CD4-positive, alpha-beta T cell treated with Interleukin-6 at 100 ng/mL for 8 hours (primary cell): ENCODE measurements at places on chromosomes 1 and 21.

GRCh38 chr1:232462213-232462612, 167.7 kb downstream of the SIPA1L2 start:
- no peak for DNase-seq

DNA sequence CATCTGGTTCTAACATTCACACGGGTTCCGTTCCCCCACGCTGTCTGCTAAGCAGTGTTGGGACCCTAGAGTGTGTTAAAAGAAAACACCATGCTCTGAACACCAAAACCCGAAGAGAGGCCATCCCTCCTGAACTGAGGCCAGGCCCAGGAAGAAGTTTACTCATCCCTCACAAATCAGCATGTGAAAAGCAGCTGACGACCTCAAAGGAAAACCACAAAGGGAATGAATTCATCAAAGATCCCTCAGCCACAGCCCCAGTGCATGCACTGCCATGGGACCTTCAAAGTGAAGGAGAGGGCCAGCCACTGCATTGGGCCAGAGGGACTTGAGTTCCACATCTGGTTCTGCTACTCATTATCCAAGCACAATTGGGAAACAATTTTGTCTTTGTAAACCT, 7.0 kb upstream of the PSEN2 start:
- DNase-seq: no peak

GRCh38 chr1:177311586-177311985, 140.8 kb downstream of the BRINP2 start:
- no peak for DNase-seq

DNA sequence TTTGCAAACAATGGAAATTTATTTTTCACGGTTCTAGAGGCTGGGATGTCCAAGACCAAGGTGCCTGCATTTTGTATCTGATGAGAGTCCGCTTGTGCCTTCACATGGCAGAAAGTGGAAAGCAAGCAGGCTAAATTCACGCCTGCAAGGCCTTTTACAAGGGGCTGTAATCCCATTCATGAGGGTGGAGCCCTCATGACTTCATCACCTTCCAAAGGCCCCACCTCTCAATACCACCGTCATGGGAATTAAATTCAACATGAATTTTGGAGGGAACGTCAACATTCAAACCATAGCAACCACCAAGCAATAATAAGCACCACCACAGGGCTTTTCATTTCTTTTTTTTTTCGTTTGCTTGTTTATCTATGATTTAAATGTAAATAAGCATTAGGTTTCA, 115.3 kb downstream of the C1orf21 start:
- DNase-seq: no peak

DNA sequence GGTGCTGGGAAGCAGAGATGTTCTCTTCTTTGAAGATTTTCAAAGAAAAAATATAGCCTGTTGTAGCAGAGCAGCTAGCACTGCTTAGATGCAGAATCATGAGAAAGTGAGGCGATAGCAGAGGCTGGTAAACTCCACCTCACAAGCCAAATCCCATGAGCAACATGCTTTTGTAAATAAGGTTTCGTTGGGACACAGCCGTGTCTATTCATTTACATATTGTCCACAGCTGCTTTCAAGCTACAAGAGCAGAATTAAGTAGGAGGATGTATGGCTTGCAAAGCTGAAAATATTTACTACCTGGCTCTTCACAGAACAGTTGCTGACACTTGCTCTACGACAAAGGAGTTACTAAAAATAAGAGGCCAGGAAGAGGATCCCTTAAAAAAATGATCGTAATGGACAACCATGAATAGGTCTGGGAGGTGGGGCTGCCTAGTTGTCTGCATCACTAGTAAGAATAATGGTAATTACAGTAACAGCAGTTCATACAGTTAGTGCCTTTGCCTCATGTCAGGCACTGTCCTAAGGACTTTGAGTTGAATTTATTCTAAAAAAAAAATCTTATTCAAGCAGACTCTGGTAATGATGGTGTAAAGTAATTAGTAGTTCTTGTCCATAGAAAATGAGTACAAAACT, 622.0 kb downstream of the KIF26B start:
- no peak for DNase-seq

DNA sequence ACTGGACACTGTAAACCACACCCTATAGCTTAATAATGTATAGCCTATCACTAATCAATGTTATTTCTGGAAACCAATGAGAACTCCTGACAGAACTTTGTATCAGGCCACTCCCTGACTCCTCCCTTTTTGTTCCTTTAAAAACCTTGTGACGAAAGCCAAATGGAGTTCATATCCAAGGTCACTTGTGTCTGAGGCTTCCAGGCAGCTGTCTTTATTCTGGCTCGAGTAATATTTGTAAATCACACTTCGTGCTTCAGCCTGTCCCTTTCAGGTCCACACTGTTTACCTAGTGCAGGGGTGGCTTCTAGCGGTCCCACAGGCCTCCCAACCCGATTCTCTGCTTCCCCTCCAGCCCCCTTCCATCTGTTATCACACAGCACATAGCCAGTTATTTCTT, 16.2 kb upstream of the CAPN9 start:
- DNase-seq: no peak
